ENCODE measurements at places on chromosomes 16 and 17.

DNA sequence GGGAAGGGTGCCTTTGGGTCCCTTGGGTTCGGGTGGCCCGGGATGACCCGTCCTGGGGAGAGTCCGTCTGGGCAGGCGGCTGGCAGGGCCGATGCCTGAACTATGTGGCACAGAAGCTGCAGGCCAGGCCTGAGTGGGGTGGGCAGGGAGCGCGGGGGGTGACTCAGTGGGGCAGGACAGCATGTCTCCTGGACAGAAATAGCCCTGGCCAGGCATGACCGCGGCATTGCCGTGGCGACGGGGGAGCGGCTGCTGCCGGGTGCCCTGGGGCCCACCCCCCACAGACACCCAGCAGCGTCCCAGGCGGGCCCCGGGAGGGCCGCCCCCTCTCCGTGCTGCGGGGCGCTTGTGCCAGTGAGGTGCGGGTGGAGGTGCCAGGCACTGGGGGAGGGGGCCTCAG, 1.8 kb upstream of the C1QTNF8 start:
- DNase-seq: no peak

GRCh38 chr16:68768175-68768574, 31.1 kb downstream of the CDH1 start:
- no peak for DNase-seq

GRCh38 chr16:11066261-11066870, 122.0 kb downstream of the CLEC16A start:
- DNase-seq: no peak

DNA sequence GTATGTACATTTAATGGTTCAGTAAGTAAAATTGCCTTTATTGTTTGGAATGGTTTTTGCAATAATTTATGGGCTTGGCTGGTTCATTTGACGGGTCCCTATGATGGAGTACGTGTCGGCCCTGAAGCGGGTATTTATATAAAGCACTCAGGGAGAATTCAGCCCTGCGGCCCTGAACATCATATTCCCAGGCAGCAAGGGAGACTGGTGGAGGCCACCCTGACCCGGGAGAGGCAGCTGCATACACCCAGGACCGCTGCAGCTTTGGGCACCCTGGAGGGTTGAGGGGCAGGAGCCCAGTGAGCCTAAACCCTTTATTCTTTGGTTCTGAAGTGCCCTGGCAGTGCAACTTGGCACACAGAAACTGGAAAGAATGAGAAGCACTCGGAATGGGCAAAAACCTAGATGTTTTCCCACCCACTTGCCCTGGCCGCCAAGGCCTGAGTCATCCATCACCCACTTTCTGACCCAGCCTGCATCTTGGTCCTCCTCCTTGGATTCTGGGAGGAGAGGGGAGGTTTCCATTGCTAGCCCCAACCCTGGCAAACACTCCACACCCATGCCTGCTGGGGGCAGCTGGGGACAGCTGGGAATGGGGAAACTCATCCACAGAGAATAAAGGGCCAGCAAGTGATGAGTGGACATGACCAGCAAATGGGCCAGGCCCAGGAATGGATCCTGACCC, 162.2 kb upstream of the TNRC6C start:
- no peak for DNase-seq

DNA sequence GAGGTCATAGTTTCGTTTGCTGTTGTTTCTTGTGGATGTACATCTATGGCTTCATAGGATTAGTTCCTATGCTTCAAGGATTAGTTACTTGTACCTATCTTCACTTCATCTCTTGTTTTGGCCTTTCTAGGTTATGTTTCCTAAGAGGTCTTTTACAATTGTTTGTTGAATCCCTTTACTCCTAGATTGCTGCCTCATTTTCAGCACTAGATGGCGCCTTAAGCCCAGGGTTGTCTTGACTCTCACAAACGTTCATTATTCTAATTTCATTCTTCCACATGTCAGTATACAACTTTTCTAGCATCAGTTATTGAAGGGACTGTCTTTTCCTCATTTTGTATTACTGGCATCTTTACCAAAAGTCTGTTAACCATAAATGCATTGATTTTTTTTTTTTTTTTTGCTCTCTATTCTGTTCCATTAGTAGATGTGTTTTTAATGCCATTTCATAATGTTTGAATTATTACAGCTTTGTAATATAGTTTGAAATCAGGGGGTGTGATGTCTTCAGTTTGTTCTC, 45.0 kb upstream of the NACA2 start:
- no peak for DNase-seq

DNA sequence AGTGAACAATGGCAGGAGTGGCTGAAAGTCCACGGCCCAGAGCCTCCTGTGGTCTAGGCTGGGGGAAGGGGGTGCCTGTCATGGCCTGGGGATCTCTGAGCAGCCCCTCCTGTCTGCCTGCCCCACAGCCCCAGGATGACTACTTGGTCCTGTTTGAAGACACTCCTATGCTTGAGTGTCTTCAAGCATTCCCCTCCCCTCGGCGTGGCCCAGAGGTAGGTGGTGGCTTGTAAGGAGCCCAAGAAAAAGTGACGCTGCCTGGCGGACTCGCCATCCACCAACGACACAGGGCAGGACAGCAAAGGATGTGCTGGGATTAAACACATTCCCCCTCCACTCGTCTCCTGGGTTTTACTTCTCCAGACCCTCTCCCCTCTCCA, 5.7 kb downstream of the SULT1A1 start:
- no peak for DNase-seq

DNA sequence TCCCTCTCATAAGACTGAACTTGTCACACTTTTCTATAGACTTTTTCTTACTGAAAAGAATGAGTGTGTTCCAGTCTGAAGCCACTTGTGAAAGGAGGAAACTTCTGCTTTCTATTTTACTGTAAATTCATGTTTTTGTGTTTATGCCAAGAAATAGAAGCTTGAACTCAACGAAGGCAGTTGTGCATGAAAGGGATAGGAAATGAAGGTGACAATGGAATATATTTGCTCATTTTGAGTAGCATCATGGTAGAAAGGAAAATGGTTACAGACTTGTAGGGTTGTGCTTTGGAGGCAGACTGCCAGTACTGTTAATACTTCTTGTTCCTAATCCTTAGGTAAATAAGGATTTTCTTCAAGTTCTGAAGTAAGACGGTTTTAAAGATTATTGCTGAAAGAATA, 8.1 kb downstream of the CLTC start:
- DNase-seq: no peak

- peak; percentile 71 for DNase-seq
These were observed at the start of gene PLK1 for GRCh38 chr16:23678430-23679273. TSS of gene PLK1 (plus strand) at chr16:23678889. CDS start at chr16:23678933, 44 bp downstream.

DNA sequence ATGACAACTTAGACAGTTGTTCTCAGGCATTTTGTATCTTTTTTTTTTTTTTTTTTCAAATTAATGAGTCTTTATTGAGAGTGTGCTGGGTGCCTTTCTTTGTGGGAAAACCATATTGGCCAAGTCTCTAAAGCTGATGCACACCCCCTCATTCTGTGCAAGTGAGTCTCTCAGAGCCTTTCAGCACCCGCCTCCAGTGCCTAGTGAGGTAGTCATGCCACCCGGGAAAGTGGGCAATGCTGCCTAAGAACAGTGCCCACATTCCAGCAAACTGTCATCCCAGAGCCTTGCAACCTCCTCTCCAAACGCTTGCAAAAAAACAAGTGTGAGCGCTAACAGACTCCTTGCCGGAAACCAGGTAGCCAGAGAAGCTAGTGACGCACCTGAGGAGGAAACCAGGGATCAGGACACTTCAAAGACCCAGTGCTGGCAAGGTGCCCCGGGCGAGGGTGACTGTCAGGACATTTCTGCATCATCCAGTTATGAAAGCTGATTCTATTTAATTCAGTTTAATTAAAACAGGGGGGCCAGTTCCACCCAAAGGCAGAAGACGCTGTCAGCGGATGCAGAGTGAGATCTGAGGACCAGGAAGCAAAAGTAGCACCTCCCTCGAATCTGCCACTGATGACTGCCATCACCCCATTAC, 34.9 kb downstream of the SMARCE1 start:
- DNase-seq: peak; percentile 58

DNA sequence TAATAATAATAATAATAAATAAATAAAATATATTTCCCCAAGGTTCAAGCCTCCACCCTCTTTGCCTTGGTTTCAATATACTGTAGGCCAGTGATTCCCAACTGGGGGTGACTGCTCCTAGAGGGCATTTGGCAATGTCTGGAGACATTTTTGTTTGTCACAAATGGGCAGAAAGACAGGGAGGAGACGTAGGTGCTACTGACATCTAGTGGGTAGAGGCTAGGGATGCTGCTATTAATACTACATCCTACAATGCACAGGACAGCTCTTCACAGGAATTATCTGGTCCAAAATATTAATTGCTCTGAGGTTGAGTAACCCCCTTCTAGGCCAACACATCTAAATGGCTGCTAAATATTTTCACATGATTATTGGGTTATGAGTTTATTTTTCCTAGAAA, 12.8 kb upstream of the PRR14 start:
- no peak for DNase-seq

GRCh38 chr16:15885560-15886001, 2.8 kb downstream of the CEP20 start:
- DNase-seq: no peak

Measured in nucleus accumbens (tissue), 56 donors.